G401 (cell line): ENCODE measurements at places on chromosomes 5 and 9. TPM values are rescaled to one million over a fixed set of nuclear protein-coding genes. Genes with fewer than 3 reads are reported as not detected.

GRCh38 chr5:121748686-121749085 is 103.0 kb upstream of the FTMT start:
- no peak for DNase-seq

- DNase-seq: no peak
Measured at GRCh38 chr9:115359017-115359780, 241.2 kb upstream of the TNC start.

The CAMK4 gene
- total RNA-seq: under 0.01 TPM in 1 of 2 replicates, not detected in the other

DNA sequence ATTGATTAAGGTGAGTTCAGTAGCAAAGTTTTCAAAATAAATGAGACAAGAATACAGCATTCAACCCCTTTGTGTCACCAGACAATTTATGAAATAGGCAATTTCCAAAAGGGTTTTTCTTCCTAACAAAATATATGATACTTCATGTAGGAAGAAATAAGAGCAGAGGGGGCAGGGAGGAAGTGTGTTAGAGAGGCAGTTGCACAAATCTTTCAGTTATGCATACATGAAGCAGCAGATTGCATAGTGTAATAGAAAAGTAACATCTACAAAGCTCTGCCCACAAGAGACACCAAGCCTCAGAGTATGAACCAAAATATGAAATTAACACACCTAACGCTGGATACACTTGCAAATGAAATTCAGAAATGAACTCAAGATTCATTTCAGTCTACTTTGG is 157.0 kb downstream of the DENND1A start:
- no peak for DNase-seq

DNA sequence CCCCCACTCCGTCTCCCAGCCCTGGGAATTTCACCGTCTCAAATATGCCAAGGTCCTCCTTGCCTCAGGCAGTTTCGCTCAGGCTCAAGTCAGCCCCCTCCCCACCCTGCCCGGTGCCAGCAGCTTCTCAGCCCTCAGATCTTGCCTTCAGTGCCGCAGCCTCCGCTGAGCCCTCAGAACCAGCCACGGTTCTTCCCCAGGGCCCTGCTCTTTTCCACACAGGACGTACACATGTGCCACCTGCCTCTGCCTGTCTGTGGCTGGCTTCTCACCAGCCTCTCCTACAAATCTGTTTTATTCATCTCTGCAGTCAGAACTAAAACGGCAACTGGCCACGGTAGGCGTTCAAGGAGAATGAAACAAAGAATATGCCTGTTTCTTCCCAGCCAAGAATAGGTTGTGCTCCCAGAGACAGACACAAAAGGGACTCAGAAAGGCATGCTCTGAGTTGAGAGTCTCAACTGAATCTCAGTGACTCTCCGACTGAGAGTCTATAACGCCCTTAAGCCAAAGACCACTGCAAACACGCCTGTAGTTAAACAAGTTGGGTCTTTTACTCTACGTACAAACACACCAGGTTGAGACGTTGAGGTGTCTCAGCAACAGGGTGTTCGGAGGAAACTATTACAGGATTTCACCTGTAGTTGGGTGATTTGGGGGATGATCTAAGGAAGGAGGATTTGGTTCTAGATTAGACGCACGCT is 10.6 kb upstream of the GRIN1 start:
- no peak for DNase-seq

- no peak for DNase-seq
Measured at GRCh38 chr9:91611582-91611981, 187.9 kb upstream of the NFIL3 start.

- no peak for DNase-seq
Measured at GRCh38 chr5:107526-107925, 15.6 kb downstream of the PLEKHG4B start.

DNA sequence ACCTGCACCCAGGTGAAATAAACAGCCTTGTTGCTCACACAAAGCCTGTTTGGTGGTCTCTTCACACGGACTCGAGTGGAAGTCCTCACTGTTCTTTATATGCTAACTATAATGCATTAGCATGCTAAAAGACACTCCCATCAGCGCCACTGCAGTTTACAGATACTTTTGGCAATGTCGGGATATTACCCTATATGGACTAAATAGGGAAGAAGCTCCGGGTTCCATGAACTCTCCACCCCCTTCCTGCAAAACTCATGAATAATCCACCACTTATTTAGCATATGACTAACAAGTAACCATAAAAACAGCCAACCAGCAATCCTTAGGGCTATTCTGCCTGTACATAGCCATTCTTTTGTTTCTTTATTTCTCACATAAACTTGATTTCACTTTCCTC is 426.2 kb upstream of the PTPRD start:
- DNase-seq: no peak

The CTXN3 gene
- not detected in 2 replicates for total RNA-seq

The ADAMTSL2 gene
- not detected in 2 replicates for total RNA-seq

- no peak for DNase-seq
Measured at GRCh38 chr9:95993337-95993736, 117.8 kb downstream of the ERCC6L2 start.

DNA sequence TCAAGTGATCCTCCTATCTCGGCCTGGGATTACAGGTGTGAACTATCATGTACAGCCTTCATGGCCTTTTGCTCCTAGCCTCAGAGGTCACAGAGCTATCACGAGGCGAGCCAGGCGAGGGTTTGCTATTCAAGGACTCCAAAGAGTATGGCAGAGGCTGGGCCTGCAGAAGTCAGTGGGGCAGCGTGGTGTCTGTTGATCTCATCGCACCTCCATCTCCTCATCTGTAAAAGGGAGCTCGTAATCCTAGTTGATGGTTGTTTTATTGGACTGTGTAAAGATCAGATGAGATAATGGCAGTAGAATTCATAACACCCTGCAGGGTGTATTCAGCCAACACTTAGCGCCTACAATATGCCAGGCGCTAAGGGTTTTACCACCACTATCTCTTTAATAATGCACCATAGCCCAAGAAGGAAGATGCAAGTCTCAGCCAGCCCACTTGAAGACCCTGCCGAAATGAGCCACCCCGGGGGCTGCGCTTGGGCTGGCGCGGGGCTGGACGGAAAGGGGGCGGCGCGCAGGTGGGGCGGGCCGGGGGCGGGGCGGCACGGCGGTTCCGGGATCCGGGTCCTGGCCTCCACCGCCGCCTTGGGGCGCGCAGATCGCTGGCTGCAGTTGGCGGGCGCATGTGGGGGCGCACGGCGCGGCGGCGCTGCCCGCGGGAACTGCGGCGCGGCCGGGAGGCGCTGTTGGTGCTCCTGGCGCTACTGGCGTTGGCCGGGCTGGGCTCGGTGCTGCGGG is at the start of gene GALNT12:
Gene GALNT12 (plus strand): TSS at position 601 of the 744 bp plus-strand sequence. CDS start 29 bp downstream, at position 630.
- DNase-seq: peak; percentile 44

The REXO4 gene
- total RNA-seq: 25.0 and 38.8 TPM in 2 replicates

DNA sequence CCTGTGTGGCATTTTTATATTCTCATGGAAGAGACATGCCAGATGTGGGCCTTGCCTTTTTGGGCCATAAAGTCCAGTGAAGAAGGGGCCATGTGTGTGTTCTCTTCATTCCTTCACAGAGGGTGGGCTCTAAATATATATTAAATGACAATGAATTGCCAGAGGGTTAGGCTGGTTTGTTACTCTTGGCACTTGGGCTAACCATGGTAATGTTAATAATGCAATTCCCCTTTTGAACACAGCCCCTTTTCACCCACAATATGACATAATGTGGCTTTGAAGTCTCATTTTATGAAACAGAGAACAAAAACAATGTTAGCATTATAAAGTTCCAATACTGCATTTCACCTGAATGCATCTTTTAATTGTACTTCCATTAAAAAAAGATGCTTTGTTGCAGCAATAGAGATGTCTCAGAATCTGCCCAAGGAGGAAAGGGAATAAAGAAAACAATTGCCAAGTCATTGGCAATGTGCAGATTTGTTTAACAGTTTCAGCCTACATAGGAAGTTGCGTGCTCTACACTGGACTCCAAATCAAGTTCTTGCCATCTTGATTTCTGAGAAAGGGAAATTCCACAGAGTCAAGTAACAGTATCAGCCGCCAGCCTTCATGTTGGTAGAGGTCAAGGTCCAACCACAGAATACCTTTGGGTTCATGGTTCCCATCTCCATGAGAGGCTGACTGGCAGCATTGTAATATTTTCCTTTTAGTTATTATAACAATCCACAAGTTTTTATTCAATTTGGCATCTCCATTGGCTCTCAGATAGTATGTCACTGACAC is 141.9 kb downstream of the SLC12A2 start:
- no peak for DNase-seq

DNA sequence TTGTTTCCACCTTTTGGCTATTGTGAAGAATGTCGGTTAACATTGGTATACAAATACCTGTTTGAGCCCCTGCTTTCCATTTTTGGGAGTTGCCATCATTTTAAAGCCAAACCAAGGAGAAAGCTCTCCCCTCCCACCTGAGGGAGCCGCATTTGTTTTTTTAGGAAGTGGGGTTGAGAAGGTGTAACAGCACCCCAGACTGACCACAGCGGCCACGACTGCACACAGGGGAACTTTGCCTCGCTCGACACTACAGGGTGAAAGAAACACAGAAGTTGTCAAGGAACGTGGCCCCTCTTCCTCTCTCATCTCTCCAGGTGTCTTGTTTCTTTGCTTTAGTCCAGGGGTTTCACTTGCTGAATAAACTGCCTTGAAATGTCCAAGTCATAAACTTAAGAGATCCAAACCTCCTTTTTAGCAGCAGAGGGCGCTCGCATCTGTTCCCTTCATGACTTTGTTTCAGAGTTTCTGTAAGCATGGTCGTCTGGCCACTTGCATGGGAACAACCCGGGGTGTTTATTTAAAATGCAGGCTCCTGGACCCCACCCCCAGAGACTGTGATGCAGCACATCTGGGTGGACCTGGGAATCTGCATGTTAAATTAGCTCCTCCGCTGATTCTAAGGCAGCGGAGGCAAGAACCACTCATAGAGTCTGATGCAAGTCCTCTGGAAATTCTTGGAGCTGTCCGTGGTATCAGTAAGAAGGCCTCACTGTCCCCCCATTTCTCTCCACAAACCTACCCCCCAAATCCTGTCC is 2.1 kb upstream of the TTLL11 start:
- DNase-seq: peak; percentile 71

- no peak for DNase-seq
Measured at GRCh38 chr5:173880306-173880985, 7.7 kb upstream of the CPEB4 start.

DNA sequence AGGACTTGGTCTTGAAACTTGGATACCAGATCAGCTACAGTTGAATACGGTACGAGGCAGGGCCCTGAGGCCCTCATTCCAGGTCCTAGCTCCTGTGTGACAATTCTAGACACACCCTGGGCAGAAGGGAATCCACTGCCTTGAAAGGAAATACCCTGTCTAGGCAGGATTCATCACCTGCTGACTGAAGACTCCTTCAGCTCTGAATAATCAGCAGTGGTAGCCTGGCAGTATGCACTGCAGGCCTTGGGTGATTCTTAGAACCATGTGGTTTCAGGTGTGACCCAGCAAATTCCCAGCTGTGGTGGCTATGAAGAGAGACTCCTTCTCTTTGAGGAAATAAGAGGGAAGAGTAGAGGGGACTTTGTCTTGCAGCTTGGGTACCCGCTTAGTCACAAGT is 17.2 kb upstream of the EFNA5 start:
- DNase-seq: no peak

GRCh38 chr5:159419576-159419975 is 89.3 kb upstream of the IL12B start:
- DNase-seq: no peak

The RICTOR gene
- total RNA-seq: 7.3 and 11.0 TPM in 2 replicates

The CAVIN4 gene
- 0.49 and 0.68 TPM in 2 replicates for total RNA-seq

DNA sequence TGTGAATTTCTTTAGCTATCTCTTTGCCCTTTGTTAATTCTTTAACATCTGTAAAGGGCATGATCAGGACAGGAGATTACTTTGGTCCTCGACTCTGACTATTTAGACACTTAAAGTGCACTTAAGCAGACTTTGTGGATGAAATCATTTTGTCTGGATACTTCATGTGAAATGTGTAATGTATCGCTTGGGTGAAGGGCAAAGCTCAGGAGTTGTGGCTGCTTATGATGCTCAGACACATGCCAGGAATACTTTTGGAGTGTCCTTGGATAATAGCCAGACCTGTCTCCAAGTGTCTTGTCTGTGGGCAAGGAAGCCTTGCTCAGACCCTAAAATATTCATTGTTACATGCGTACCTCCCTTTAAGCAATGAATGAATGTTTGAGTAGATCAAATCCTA is 87.8 kb downstream of the RAI14 start:
- no peak for DNase-seq

GRCh38 chr9:36298566-36298965 is 40.3 kb upstream of the GNE start:
- DNase-seq: no peak

GRCh38 chr9:11319538-11319937 is 706.7 kb upstream of the PTPRD start:
- DNase-seq: peak; percentile 37

The SMIM32 gene
- total RNA-seq: not detected in 2 replicates

DNA sequence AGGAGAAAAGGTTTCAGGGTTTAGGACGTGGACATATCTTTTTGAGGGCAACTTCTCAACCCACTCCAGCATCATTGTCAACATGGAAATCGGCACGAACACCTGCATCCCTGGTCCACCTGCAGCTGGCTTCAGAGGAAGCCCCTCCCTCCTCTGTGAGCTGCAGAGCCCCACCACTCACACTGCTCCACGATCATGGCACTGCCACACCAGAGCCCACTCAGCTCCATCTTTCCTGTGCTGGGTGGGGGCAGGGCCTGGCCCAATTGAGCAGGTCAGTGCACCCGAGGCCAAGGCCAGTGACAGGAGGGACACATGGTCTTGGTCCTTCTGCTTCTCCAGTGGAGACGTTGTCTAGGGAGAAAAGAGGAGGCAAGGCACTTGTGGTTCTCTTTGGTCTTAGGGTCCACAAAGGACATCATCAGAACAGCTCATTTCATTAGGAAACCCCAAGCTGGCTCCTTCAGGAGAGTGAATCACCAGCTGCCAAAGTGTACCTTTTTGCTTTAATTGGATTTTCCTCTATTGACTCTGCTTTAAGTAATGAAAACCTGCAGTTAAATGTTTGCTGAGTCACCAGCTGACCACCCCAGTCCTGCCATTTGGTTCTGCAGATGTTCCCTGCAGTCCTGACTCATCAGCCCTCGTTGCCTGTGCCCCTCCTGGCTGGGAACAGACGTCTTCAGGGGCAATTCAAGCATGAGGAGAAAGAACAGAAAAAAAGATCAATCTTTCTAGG is 56.2 kb downstream of the UBE2QL1 start:
- no peak for DNase-seq

- no peak for DNase-seq
Measured at GRCh38 chr5:132205385-132206125, 22.1 kb downstream of the P4HA2 start.

DNA sequence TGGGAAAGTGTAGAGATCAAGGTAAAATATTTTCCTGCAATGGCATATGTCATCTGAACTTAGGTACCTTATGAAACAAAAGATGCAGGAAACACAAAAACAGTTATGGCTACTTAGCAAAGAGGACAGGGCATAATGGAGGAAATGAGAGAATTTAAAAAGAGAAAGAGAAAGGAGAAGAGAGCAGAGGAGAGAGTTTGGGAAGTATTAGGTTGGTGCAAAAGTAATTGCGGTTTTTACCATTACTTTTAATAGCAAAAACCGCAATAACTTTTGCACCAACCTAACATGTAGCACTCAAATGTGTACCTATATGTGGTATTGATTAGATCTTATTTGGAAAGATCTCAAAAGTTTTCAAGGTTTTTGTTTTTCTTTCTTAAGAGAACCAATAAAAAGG is 160.1 kb upstream of the ACTBL2 start:
- DNase-seq: no peak
